ENCODE measurements at places on chromosomes 4 and X.

DNA sequence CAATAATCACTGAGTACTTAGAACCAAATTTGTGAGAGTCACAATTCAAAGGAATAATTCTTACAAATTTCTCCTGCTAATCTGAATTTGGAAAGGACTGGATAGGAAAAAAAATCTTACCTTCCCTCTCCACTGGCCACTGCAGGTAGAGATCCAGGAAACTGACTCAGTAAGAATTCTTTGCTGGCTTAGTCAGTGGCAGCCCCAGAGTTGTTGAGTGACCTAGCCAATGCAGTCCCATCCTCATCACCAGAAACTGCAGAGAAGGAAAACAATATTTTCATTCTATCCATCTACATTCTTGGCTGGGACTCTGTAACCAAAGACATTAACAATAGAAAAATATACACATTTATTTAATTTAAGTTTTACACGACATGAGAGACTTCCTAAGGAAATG is 572.0 kb downstream of the ADGRL3 start:
- DNase-seq, result no peak

GRCh38 chr4:95058991-95059390 is 301.2 kb downstream of the BMPR1B start:
- no peak for DNase-seq

DNA sequence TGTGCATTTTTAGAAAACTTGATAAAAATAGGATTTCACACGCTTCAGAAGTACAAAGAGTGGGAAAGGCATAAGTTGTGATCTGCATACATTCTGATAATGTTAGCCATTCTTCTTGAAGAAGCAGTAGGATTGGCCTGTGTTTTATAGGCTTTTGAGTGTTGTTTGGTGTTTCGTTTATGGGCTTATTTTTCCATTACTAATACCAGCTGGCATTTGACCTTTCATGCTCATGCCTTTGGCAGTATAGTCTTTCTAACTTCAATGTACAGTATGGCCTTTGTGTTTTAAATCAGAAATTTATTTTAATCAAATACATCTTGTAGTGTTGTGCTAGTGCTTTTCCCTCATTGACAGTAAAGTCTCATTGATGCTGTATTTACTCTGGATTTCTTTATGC is 51.5 kb upstream of the SLC4A4 start:
- no peak for DNase-seq

DNA sequence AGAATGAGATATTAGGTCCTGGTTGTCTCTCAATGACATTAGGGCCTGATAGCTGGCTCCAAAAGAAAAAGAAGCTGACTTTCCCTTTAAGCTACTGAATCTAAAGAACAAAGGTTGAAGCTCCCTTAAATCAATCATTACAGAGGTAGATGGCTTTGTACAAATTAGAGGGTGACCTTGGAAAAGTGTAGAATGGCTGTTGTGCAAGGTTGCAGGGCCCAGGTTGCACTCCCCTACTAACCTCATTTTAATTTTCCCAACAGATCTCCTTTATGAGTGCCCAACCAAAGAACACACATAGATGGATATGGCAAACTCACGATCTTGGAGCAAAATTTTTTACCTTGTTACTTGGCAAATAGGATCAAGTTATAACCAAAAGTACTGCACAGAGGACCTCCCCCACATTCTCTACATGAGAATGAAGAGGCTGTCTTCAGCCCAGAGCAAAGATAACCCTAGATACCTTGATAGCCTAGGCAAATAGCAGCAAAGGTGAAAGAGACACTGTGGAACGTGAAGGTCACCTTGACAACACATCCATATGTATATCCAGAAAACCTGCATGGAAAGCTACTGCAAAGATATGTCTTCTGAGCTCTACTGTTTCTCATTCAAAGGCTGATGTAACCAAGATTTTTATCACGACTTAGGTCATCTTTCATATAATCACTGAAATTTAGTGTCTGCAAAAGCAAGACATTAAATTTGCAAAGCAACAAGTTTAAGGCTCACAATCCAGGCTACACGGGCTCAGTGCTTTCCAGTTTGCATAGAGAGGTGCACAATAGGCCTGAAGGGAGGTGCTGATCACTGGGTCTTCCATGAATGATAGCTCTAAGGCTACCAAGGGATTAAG is 23.0 kb downstream of the KLB start:
- no peak for DNase-seq
